ENCODE measurements at places on chromosomes 16 and 17.

- DNase-seq: no peak
Observed at GRCh38 chr17:80012765-80013741, 22.6 kb downstream of the TBC1D16 start.

DNA sequence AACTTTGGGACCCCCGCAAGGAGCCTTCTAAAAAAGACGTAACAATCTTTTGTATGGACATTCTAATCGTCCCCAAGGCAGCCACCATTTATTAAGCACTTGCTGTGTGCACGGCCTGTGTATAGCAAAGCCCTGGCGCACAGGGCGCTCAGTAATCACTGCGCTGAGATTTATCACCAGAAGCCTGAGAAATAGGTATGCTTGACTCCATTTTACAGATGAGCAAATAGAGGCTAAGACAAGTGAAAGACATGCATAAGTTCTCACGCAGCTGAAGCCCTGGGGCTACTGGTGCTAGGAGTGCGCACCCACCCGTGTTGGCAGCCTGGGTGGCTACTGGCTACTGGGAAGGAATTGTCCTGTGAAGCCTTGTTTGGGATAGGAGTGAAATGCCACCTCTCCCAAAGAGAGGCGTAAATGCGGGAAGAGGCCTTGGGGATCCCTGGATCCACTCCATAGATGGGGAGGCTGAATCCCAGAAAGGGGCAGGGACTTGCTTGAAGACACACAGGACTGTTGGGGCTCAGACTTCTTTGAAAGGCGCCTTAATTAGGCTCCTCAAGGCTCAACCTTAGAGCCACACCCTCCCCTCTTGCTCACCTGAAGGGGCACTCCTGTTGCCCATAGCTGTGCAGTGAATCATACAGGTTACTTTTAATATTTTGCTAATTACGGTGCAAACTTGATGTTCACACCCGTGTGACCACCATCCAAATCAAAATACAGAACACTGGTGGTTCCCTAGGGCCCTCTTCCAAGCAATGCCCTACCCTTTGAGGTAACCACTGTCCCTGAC lies 634 bp upstream of the NATD1 start:
- no peak for DNase-seq

DNA sequence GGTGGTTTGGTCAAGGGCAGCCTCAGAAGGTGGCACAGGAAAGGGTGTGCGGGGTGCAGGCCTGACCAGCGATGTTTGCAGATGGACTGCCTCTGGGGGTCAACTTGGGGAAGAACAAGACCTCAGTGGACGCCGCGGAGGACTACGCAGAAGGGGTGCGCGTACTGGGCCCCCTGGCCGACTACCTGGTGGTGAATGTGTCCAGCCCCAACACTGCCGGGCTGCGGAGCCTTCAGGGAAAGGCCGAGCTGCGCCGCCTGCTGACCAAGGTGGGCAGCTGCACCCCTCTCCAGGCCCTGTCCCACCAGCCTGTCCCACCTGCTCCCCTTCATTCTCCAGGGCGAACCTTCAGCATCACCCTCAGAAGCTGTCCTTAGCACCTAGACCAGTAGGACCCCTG lies 12.5 kb downstream of the DHODH start:
- no peak for DNase-seq

GRCh38 chr17:78654325-78654724 lies 77.1 kb upstream of the DNAH17 start:
- no peak for DNase-seq

DNA sequence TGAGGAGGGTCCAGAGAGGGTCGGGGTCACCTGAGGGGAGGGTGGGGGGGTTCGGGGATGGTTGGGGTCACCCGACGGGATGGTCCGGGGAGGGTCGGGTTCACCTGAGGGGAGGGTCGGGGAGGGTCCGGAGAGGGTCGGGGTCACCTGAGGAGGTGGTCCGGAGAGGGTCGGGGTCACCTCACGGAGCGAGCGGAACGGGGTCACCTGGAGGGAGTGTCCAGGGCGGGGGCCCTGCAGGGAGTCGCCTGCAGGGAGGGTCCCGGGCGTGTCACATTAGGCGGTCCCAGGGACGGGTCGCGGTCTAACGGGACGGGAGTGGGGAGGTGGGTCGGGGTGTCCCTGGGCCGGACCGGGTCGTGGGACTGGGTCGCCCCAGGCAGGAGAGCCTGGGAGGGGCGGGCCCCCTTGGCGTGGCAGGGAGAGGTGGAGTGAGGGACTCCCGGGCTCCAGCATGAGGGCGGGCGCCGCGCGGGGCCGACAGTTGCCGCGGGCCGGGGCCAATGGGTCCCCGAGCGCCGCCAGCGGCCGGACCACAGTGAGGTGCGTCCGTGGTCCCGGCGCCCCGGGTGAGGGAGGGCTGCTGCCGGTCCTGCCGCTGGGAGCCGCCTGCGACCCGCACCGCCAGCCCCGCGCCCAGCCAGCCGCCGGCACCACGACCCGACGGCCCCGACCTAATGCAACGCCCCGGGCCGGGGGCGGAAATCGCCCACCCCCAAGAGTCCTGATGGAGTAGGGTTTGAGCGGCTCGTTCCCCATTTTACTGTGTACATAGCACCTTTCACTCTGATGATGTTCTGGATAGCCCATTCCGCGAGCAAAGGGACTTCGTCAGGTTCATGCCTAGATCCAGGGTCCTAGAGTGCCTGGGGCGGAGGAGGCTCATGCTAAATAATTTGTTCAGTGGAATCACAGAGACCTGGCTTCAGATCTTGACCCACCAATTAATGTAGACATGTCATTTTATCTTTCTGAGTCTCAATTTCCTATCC lies 1.2 kb upstream of the ABCA3 start:
- DNase-seq: no peak

DNA sequence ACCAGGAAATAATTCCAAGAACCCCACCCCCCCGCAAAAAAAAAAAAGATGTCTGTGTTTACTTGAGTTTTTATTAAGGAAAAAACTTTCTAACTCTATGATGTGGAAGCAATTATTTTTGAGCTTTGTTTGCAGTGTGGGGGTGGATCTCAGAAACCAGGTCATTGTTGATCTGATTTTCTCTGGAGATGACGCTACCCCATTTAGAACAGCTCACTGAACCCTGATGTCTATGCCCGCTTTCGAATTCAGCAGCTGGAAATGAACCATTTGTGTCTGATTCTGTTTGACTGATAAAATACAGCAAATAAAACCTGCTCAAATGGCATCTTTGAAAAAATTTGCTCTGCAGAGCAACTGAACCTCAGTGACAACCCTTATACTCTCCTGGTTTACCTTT lies 368.6 kb downstream of the GRIN2A start:
- DNase-seq: no peak

GRCh38 chr17:21125862-21126261 lies 902 bp upstream of the DHRS7B start:
- DNase-seq: peak; percentile 26

- no peak for DNase-seq
Observed at GRCh38 chr17:58277802-58278595, 2.7 kb downstream of the MPO start.

- peak; percentile 9 for DNase-seq
Observed at GRCh38 chr17:66302761-66303626, 581 bp downstream of the PRKCA start.

GRCh38 chr16:22291860-22292318 lies 5.3 kb upstream of the POLR3E start:
- no peak for DNase-seq

DNA sequence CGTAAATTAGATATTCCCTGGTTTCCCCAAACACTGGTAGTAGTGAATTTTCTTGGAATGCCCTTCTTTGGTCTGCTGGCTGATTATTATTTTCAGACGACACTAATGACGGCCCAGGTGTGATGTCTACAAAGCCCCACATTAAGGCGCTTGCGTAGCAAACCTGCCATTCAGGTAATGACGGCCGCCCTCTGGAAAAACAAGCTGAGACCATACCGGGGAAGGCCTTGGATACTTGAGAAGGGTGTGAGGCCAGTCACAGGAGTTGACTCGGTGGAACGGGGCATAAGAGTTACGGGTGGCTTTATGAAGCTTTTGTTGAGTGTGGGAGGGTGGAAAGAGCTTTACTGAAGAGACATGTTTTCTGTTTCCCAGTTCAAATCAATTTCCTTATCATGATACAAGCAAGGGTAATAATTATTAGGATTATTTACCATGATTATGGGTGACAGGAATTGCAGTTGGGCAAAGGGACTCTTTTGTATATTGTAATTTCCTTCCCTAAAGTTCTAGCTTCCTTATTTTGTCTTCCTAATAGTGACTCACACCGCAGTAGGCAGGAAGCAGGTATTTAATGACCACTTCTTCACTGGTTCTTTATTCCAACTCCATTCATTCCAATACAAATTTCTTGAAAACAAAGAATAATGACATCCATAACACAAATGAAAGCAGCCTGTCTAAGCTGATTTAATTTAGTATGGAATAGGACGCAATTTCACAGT lies 24.8 kb downstream of the KRT23 start:
- DNase-seq: no peak

DNA sequence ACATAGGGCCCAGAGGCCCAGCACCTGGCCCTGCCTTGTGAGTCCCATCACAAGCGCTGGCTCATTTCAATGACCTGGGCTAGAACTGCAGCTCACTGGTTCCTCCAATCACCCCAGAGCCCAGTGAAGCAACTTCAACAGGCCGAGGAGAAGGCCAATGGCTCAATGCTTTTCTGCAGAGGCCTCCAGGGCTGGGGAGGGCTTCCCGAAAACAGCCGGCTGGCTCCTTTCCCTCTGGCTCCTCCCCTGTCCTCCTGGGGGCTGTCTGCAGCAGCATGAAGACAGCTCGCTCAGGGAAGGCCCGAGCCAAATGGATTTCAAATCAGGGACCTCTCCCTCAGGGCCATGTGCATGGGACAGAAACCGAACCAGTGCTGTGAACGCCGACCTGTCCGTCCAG lies 121.6 kb downstream of the ZNF423 start:
- no peak for DNase-seq

DNA sequence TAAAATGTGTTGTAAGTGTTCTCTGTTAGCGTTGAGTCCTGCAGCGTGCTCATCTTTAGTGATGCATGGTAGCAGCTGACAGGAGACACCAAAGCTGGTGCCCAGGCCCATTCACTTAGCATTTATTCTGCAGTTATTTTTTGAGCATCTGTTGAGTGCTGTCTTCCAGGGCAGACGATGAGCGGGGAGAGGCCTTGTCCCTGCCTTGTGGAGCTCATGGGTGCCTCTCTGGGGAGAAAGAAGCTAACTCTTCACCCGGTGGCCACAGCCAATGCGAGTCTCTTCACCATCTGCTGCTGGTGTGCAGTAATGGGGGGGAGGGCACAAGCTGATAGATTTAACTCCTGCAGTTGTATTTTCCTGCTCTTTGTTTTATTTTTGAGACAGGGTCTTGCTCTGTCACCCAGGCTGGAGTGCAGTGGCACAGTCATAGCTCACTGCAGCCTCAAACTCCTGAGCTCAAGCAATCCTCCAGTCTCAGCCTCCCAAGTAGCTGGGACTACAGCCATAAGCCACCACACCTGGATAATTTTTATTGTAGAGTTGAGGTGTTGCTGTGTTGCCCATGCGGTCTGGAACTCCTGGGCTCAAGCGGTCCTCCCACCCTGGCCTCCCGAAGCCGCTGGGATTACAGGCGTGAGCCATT lies 30.5 kb downstream of the GPT2 start:
- DNase-seq: no peak

- no peak for DNase-seq
Observed at GRCh38 chr16:66030036-66030435, 336.5 kb upstream of the CDH5 start.

- no peak for DNase-seq
Observed at GRCh38 chr16:26816266-26816665, 250.5 kb upstream of the C16orf82 start.

DNA sequence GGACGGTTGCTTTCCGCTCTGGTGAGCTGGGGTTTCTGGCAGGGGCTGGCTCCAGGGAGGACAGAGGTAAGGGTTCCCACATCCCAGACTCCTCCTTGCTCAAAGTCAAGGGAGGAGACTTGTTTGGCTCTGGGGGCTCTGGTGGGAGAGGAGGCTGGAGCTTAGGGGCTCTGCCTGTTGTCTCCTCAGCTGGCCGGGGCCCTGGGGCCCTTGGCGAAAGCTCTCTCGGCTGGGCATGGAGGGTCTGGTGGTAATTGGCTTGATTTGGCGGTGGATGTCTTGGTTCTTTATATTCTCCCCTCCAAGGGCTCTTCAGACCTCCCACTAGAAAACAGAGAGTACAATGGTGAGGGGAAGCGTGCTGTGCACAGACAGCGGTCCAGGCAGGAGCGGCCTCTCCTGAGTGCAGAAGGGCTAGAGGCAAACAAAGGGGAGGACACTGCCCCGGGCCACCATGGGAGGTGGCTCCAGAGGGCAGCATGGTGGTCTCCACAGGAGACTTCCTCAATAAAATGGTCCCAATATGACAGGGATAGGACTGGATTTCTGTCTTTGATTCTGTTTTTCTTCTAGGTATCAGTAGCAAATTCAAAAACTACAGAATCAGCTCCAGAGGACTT lies 5.7 kb upstream of the SPATA32 start:
- no peak for DNase-seq

- no peak for DNase-seq
Observed at GRCh38 chr17:50830352-50830751, 5.0 kb upstream of the WFIKKN2 start.

DNA sequence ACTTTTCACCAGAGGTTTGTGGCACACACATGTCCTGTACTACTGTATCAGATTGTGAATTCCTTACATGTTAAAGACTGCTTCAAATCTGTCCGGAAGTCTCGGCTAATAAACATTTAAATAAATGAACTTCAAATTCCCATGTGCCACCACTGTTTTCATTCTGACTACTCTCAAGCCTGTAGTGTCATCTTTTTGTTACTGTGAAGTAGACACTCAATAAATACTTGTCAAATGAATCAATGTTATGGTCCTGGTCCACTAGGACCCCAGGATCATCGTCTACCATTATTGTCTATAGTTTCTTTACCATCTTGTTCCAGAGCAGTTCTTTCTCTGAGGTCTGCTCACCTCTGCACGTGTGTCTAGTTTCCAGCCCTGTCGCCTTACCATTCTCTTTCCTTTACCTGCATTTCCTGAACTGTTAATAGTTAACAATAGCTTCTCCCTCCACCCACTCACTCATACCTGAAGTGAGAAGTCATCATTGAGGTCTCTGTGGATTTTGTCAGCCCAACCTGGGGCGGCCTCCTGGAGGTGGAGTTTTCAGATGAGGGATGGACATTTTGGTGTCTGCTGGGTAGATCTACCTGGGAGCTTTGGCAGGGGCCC lies 333.0 kb downstream of the SEC14L1 start:
- DNase-seq: no peak

Data from activated gamma-delta T cell treated with anti-CD3 and anti-CD28 coated beads, Interleukin-2, amount 50 U/mL, for 16 hours (primary cell).